Fibroblast of skin of left quadriceps (primary cell): ENCODE measurements at places on chromosomes 5 and 9.

- no peak for DNase-seq
Measured at GRCh38 chr5:177447066-177447610, 524 bp downstream of the PRR7 start.

- peak; percentile 29 for DNase-seq
Measured at GRCh38 chr5:116626272-116626723, 51.7 kb upstream of the SEMA6A start.

GRCh38 chr5:94855543-94855942 lies 237.1 kb downstream of the SLF1 start:
- DNase-seq, result no peak

- DNase-seq, result no peak
Measured at GRCh38 chr9:121328876-121329681, 41.0 kb downstream of the STOM start.

GRCh38 chr5:180832638-180833068 lies 28.4 kb downstream of the ZFP62 start:
- DNase-seq, result no peak

- no peak for DNase-seq
Measured at GRCh38 chr5:140345919-140346347, 470 bp downstream of the HBEGF start.

DNA sequence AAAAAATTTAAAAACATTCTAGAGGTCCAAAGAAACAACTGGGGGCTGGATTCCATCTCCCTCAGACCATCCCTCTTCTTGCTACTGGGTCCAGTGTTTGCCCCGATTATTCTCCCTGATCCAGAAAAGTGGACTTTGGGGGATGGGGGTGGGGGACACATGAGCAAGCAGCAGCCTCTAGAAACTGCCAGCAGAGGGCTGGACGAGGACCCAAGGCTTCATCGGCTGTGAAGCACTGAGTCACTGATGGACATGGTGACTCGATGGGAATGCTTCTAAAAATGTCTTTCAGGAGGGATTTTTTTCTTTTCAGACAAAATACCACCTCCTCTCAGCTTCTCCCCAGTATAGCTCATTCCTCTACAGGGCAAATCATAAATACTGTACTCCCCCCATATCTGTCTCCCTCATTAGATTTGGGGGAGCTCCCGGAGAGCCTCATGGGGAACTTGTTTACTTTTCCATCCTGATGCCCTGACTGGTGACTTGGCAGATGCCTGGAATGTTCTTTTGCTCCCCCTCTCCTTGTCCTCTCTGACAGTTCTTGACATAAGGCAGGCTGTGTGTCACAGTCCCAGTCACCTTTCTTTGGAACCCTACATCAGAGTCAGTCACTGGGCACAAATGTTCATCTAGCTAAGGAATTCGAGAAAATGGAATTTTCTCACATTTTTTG lies 67.2 kb upstream of the STC2 start:
- DNase-seq, result peak; percentile 17

DNA sequence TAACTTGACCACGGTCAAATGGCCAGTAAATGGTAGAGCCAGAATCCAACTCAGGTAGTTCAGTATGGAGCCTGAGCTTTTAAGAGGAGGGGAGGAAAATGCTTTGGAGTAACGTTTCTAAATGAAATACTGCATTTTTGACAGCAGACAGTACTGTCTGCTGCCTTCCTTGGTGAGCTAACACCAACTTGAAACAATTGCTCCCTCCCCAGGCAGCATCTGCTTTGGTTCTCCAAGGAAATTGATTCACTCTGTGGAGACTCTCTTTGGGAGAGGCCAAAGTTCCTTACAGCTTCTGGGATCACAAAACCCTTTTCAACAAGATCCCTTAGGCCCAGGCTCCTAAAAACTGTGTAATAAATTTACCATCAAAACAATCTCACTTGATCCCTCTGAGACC lies 75.2 kb upstream of the SSBP2 start:
- DNase-seq, result no peak

- DNase-seq, result no peak
Measured at GRCh38 chr5:39274398-39275085, 55.2 kb upstream of the FYB1 start.

GRCh38 chr5:119270960-119271757 lies 84.7 kb upstream of the TNFAIP8 start:
- DNase-seq, result no peak

DNA sequence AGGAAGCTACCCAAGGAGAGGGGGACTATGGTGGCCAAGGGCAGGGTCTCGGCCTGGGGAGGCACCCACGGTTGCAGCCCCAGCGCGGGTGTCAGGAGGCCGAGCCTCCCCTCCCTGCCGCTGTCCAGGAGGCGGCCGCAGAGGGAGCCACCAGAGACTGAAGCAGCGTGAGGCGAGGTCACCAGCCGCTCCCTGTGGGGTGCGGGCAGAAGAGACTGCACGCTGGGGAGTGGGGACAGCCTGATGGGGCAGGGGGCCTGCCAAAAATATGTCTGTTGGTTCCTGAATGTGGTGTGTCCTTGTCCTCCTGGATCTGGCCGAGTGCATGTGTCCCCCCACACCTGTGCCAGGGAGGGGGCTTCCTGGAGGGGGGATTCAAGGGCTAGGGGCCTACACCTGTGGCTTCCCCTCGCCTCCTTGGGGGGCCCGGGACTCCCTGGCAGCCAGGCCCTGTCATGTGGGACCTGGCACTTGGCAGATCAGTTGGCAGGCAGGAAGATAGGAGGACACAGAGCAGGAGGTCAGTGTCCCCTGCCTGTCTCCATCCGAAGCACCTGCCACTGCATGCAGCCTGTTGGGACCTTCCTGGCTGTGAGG lies 131.2 kb downstream of the DAB2IP start:
- no peak for DNase-seq
